ENCODE measurements at places on chromosomes 11 and 22.

DNA sequence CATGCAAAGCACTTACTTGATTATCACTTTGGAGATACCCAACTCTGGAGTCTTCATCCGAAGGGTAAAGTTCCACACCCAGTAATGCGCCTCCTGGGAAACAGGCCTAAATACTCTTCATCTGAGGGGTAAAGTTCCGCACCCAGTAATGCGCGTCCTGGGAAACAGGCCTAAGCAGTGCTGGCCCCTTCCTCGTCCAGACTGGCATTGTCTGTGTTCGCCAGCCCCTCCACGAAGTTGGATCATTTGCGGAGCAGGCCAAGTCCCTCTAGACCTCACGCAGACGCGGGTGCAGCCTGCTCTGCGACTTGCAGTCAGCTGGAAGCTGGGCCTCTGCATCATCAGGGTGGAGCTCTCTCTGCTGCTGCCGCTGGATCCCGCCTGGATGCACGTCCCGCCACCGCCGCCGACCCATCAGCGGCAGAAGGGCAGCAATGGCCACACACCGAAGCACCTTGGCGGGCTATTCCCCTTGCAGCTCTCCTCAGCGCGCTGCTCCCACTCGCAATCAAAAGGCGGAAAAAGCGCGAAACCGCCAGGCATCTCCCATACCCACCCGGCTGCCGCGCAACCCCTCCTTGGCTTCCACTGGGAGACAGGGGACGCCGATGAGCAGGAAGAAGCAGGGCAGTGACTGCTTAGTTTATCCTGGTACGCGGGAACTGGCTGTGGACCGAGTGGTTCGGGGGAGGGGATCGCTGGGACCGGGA is 34.1 kb upstream of the GLYATL1 start:
- no peak for DNase-seq

DNA sequence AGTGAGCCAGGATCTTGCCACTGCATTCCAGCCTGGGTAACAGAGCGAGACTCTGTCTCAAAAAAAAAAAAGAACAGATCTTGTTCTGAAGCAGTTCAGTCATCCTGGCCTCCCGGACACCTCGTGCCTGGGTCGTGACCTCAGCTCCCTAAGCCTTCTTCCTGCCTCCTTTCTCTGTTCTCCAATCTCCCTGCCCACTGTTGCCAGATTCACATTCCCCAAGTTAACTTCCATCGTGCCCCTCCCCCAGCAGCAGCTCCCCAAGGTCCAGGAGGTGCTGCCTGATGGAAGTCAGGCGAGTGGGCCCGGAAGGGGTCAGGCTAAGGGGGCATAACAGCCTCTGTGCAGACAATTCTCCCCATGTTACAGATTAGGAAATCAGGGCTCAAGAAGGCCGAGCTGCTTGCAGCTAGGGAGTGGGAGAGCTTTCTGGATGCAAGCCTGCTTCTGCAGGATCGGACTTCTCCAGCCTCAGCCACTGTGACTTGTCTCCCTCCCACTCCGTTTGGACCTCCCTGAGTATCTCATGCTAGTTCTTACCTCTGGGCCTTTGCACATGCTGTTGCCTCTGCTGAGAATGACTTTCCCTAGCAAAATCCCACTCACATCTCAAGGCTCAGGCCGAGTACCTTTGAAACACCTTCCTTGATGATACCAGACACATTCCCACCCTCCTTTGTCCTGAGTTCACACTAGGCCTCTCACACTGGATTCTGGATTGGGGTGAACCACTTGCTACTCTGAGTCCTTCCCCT is 14.3 kb upstream of the TMEM184B start:
- DNase-seq = no peak

DNA sequence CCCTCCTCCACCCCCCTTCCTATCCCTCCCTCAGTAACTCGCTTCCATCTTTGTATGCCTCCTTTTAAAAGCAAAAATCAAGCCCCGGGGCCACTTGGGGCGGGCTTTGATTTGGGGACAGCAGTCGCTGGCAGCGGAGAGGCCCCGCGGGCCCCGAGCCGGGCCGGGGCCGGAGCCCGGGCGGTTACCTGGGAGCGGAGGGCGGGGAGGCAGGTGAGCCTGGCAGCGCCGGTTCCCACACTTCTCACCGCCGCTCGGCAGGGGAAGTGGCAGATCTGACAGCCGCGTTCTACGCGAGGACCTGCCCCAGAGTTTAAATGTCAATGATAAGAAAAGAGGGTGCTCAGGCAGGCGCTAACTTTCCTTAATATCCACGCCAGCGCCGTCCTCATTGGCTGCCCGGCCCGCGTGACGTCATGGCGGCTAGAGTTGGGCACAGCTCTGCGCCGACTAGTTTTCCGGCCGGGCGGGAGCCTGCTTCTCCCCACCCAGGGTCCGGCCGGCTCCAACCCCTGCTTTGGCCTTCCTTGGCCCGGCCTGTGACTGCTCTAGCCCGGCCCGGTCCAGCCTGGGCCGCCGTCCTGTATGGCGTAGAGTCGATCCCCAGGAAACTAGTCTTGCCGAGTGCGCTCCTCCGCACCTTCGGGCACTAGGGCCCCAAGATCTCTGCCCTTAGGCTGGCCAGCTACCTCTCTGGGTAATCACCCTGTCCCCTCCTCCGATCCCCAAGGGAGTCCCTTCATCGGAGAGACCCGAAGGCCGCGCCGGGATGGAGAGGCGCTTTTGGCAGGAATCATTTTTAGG is 6.7 kb upstream of the PAX6 start:
- DNase-seq = no peak

- no peak for DNase-seq
Observed at GRCh38 chr11:62680825-62681240, 2.0 kb upstream of the UBXN1 start.

GRCh38 chr22:20656516-20656901 is 117.4 kb upstream of the SERPIND1 start:
- DNase-seq = no peak

DNA sequence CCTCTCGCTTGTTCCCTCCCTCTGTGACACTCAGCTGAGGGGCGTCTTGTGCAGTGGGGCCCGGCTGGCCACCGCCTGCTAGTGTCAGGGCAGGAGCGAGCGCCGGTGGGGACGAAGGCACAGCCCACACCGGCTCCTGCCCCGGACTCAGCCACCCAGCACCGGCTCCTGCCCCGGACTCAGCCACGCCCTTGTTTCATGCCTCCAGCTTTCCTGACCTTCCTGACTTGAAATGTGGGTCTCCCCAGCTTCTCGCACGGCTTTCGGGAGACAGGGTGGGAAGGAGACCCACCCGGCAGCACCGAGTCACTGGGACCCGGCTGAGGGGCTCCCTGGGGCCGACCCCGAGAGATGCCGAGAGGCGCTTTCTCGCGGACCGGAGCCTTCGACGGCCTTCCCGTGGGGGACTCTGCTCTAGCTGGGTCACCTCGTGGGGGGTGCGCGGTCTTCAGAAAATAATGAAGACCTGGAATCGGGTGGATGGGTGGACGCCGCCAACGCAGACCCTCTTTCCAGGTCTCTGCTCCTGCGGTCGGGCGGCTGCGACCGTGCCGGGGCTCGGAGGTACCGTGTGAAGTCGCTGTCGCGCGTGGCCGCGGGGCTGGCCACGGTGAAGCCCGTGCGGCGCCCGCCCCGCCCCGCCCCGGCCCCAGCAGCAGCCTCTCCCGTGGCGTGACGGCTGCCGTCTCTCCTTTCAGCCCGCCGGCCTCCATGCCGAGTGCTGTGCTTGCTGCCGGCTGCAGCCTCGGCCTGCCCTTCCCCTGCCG is 10.2 kb downstream of the GLB1L2 start:
- DNase-seq = no peak

- no peak for DNase-seq
Observed at GRCh38 chr11:83835423-83835822, 549.3 kb upstream of the CCDC90B start.

DNA sequence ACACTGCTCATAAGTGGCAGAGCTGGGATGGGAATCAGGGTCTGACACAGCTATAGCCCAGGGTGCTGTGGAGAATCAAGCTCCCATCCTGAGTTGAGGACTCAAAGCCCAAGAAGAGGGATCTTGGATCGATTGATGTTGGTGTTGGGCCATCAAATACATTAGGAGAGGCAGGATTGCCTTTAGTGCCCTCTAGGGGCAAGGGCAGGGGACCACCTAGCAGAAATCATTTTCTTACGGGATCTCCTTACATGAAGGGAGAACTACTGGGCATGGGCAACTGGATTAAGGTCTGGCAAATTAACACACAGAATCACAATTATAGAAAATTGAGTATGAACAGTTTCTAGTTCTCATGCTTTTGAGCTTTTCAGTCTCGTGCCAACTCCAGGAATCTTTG is 24.9 kb upstream of the EMSY start:
- no peak for DNase-seq

GRCh38 chr11:130719220-130719915 is 196.9 kb downstream of the SNX19 start:
- no peak for DNase-seq

DNA sequence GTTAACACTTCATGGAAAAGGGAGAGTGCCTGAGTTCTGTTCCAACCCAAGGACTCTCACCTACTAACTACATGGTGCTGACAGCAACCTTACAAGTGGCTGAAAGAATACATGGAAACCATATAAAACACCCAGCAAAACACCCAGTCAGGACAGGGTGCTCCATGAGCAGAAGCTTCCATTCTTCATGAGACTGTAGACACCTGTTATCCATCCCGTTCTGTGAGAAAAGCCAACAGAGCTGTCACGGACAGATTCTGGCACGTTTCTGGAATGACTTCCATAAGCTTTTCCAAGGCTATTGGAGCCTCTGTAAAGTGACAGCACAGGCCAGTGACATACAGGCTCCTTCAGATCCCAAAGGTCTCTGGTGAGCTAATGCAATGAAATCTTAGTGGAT is 23.2 kb downstream of the PRR14L start:
- DNase-seq = no peak

DNA sequence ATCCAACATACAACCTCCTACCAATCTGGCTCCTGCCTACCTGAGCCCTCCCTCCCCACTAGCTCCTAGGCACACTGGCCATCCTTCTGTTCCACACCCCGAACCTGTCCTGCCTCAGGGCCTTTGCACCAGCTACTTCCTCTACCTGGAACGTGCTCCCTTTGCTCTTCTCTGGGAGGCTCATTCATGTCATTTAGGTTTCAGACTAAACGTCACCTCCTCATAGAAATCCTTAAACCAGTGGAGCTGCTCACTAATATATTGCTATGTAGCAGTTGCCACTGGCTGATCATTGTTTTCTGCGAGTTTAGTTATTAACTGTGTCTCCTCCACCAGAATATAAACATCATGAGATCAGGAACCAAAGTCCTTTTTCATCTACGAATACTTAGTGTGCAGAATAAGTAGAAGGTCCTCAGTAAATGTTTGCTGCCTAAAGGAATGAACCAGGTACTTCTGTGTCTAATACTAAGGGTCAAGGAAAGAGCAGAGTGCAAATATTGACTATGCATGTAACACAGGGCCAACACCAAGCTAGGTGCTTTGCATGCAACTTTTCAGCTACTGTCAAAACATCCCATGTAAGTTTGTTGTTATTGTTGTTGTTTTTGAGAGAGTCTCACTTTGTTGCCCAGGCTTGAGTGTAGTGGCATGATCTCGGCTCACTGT is 277.6 kb upstream of the SYN3 start:
- DNase-seq = no peak

DNA sequence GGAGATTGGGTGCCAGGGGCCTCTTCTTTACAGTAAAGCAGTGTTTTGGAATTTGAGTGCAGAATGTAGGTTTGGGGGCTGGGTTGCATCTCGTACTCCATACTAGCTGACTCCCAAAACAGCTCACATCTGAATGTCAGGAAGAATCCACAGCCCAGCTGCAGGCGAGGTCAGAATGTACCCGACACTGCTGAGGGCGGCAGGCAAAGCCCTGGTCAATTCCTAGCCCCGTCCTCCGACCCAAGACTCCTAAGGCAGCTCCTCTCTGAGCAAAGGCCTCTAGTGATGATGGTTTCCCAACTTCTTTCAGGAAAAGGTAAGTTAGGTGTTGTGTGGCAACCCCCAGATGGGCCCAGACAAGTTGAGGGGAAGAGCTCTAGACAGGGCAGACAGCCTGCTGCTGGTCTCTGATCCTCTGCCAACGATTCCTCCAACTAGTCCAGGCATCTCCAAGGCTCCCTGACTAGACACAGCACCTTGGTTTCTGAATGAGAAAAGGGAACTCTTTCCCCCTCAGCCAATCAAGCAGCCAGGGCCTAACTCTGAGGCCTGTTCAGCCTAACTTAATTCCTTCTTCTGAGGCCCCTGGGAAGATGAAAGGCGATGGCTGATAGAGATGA is 8.6 kb downstream of the LARGE2 start:
- no peak for DNase-seq

DNA sequence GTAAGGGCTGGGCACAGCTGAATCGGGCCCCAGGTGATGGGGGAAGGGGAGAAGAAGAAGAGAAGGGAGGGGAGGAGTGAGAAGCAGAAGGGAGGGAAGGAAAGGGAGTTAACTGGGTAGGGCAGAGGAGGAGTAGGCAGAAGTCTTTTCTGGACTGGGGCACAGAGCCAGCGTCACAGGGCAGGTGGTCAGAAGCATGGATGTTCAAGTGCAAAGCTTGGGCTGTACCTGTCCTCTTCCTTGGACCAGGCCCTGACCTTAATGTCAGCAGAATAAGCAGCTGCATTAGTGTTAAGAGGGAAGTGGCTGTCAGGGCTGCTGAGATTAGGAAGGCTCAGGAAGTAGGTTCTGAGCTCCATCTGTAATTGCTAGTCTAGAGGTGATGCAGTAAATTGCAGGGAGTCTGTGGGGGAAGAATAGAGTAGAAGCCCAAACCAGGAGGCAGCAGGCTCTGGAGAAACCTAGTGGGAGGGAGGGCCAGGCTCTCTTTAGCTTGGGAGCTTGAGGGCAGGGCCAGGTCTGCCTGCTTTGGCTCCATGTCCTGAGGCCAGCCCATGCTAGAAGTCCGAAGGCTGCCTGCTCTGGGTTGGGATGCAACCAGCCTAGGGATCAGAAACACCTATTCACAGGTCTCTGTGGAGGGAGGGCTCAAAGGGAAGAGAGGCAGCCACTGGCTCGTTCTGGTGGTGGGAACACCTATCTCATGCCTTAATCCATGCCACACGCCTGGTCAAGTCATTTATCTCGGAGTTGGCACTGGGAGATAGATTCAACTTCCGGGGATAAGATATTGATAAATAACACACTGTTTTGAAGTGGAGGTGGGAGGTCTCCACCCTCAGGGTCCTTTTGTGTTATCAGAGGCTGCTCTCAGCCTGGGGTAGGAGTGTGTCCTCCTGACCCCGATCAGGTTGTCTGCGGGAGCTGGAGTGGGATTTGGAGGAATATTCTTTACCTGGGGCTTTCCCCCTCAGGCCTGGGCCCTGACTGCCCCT is 1.7 kb upstream of the UCP3 start:
- DNase-seq = no peak

All from AG09309 (cell line).